Stomach (tissue), 19 donors: ENCODE measurements at places on chromosomes 7 and 10. TPM values are rescaled to one million over a fixed set of nuclear protein-coding genes. Genes with fewer than 3 reads are reported as not detected.

PRSS37 gene
- not detected for total RNA-seq

PODXL gene
- 41.4 TPM for total RNA-seq

SPDYE6 gene
- total RNA-seq, result not detected

DNA sequence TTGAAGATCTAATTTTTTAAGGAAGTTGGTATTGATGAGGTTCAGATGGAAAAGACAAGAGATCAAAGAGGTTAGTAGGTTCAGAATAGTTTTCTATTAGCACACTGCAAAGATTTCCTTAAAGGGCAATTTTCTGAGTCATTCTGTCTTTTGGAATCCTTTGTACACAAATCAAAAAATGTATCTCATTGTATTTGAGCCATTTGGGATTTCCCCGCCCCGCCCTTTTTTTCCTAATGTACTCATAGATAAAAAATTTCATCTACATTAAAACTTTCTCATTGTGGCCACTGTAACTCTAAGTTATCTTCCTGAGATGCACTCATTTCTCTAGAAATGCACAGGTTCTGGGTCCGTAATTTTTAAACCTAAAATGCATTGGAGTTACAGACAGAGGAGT, 12.1 kb downstream of the GIMAP6 start:
- no peak for DNase-seq
- no peaks in the 10 kb centered on the region for H3K27me3 ChIP-seq
- H3K27ac ChIP-seq, result no peak overlapping the region
- H3K4me3 ChIP-seq, result no peak overlapping the region
- no peaks in the 10 kb centered on the region for H3K36me3 ChIP-seq

DNA sequence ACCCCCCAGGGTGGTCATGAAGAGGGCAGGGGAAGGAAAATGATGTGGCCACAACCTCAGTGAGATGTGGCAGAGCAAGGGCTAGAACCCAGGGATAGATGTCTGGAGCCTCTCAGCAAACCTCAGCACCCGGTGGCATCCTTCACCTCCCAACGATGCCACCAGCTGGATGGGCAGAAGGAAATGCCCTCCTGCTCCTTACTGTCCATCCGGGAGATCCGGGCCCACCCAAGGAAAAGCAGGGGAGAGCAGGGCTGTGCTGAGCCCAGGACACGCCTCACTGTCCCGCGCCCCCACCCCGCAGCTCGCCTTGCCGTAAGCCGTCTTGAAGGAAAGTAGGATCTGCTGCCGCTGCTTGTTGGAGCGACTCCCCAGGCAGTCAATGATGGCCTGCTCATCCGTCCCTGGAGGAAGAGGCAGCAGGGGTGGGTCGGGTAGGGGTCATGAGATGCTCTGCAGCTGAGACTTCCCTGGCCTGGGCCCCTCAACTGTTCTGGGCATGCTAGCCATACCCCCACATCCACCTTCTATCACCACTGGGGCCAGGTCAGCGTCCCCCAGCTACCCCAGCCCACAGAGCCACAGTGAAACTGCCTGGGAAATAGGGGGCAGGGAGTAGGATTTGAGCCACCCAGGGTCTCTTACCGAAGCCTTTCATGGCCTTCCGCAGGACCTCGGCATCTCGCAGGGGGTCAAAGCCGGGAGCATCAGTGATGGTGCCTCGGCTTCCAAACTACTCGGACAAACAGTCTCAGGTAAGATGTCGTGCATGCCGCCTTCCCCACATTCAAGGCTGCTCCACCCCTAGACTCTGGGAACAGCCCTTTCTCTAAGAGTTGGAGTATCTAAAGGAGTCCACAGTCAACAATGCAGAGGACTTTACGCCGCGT, 34.3 kb downstream of the PLAC9 start:
- H3K36me3 ChIP-seq, result peaks cover 98% of the 10 kb centered on the region
- H3K27me3 ChIP-seq, result no peaks in the 10 kb centered on the region
- H3K4me3 ChIP-seq, result no peak overlapping the region
- peaks cover 73% of the 10 kb centered on the region for H3K4me1 ChIP-seq
- no peak overlapping the region for H3K27ac ChIP-seq

GRCh38 chr7:77982926-77983550, 184.5 kb downstream of the PHTF2 start:
- H3K4me1 ChIP-seq, result no peaks in the 10 kb centered on the region
- DNase-seq, result no peak
- no peak overlapping the region for H3K4me3 ChIP-seq
- H3K27me3 ChIP-seq, result no peaks in the 10 kb centered on the region

DNA sequence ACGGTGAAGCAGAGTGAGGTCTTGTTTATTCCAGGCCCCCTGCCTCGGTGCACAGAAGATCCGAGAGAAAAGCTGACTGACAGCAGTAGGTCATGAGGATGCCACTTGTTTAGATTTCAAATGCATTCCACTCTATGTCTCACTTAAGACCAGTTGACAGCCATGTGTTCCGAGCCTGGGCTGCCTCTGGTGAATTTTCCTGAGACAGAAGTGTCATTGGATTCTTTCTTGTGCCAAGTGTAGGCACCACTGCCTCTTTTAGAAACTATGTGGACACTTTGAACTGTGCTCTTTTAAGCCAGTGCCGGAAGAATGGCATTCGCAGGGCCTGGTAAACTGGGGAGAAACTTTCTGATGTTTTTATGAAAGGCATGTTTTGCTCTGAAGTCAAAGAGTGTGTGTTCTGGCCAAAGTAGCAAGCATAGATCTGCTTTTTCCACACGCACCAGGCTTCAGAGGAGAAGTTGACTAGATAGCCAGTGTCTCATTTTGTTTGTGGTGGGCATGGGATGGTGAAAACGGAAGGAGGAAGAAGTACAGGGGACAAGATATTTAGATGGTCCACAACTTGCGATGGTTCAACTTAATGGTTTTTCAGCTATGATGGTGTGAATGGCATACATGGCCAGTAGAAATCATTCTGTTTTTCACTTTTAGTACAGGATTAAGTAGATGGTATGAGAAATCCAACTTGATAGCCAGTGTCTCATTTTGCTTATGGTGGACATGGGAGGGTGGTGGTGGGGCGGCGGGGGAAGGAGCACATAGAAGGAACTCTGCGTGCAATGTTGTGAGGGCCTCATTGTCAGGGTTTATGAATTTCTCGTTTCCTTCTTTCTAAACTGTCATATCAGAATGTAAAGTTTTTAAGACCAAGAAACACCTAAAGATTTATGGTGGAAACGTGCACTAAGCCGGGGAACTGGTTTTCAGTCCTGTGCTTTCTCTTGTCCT, 41.5 kb downstream of the CYP17A1 start:
- H3K4me3 ChIP-seq, result no peak overlapping the region
- H3K4me1 ChIP-seq, result peaks cover 95% of the 10 kb centered on the region
- H3K27ac ChIP-seq, result peak overlapping the region; percentile 78
- no peak for DNase-seq
- H3K36me3 ChIP-seq, result peaks cover 30% of the 10 kb centered on the region

GRCh38 chr10:29554660-29555059, 80.1 kb downstream of the SVIL start:
- H3K4me3 ChIP-seq, result no peak overlapping the region
- no peaks in the 10 kb centered on the region for H3K27me3 ChIP-seq
- peaks cover 3% of the 10 kb centered on the region for H3K4me1 ChIP-seq
- H3K27ac ChIP-seq, result peak overlapping the region; percentile 11

- no peak overlapping the region for H3K27ac ChIP-seq
- H3K4me1 ChIP-seq, result no peaks in the 10 kb centered on the region
- H3K4me3 ChIP-seq, result no peak overlapping the region
- no peak for DNase-seq
- H3K27me3 ChIP-seq, result no peaks in the 10 kb centered on the region
Observed at GRCh38 chr10:81068460-81068859, 530.8 kb downstream of the SH2D4B start.
